ENCODE measurements at places on chromosomes 3 and 15.

DNA sequence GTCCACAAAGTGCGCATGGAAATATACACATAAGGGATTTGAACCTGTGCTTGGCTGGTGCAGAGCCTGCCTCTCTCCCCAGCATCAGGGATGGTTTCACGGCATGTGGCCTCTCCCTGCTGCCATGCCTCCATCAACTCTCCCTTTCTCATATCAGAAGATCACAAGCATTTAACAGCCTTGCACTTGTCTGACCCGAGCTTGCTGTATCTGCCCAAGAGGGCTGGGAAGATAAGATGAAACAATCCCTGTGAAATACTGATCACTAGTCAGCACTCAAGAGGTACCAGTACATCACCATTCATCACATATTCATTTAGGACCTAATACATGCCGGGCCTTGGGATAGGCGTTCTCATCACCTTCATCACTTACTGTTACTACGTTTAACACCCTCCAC lies 107.6 kb upstream of the ARHGEF3 start:
- DNase-seq, result no peak

GRCh38 chr3:9147215-9147895 lies 102.1 kb downstream of the SRGAP3 start:
- DNase-seq, result no peak

- DNase-seq, result no peak
These were observed 106.2 kb downstream of the IQSEC1 start for GRCh38 chr3:12966847-12967605.

DNA sequence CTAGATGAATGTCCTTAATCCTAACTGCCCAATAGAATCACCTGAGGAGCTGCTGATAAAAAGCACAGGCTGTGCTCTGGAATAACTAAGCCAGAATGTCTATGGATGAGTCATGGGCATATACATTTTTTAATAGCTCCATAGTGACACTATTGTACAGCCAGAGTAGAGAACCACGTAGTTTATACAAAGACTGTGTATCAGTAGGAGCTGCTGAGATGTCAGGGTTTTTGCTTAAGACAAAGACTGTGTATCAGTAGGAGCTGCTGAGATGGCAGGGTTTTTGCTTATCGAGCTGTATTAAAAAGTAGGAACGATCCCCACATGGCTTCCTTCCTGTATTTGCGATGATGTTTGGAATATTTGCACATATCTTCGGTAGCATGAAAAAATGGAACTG lies 137.4 kb downstream of the SV2B start:
- no peak for DNase-seq

DNA sequence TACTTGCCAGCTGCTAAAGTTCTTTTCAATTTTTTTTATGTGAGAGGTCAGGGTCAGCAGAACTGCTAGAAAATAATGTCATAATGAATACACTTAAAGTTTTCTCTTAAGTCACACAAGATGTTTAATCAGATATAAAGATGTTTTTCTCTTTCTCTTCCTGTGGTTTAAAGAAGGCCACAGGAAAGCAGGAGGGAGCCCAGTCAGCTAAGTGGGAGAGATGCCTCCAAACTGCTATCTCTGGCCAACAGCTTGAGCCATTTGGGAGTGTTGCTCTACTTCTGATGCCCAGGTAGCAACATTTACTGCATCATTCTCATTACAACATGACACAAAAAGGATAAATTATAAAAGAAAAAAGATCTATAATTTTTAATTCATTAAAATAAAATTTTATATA lies 45.7 kb upstream of the NLGN1 start:
- no peak for DNase-seq

- DNase-seq, result no peak
These were observed 983 bp upstream of the ALAS1 start for GRCh38 chr3:52196977-52197376.

- no peak for DNase-seq
These were observed 32.2 kb downstream of the ANAPC13 start for GRCh38 chr3:134453631-134454030.

DNA sequence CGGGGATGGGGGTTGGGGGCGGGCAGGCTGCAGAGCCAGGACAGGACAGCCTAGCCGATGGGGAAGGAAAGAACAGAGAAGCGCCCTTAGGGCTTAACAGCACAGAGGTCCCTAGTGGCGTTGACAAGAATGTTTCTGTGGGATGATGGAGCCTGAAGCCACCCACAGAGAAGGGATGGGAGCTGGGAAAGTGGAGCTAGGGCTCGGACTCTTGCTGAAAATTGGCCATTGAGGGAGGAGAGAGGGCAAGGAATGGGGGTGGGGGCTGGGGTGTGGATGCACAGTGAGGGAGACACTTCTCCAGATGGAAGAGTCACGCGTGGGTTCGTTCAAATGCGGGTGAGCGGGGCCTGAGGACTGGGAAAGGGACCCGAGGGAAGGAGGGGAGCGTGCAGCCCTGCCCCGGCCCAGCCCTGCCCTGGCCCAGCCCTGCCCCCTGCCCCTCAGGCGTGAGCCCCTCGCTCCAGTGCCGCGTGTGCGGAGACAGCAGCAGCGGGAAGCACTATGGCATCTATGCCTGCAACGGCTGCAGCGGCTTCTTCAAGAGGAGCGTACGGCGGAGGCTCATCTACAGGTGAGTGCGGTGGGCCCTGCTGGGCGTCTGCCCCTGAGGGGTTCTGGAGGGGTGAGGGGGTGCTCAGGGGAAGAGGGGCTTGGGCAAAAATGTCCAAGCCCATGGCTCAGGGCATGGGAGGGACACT lies 832 bp downstream of the NR2E3 start:
- DNase-seq, result no peak

DNA sequence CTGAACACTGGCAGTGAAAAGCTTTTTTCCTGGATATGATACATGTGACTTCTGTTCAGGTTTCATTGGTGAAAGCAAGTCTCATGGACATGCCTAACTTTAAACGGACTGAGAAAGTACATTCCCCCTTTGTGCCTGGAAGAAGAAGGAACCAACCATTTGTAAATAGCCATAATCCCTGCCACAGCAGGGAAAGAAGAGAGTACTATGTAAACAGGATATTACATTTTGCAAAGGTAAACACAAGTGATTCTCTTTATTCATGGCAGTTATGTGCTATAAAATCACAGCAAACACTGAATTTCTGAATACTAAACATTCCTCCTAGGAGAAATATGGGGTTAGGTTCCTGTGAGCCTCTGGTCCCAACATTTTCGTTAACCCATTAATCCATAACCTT lies 46.8 kb downstream of the PRICKLE2 start:
- DNase-seq, result no peak

Data from activated CD8-positive, alpha-beta memory T cell treated with anti-CD3 and anti-CD28 coated beads for 1 hour (primary cell).